ENCODE measurements at places on chromosomes 16 and 17.

DNA sequence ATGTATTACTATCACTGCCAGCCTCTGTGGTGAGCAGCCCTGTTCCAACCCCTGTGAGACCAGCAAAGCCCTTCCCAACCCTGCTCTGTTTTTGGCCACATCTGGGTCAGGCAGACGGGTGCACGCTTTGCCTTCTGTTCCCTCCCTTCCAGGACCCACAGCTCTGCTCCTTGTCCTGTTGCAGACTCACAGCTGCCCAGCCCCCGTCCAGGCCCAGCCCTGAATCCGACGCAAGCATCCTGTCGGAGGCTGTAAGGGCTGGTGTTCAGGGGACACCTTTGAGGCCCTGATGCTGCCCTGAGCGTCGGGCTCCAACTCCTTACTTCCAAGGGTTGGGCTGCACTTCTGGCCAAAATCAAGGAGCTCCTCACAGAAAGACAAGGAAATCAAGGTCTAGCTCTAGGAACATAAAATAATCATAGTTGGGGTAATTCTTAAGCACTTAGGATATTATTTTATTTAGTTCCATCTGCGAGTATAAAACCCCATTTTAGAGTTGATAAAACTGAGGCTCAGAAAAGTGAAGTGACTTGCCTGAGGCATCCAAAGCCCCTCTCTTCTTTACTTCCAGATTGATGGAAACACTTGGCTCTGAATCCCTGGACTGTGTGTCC, 14.3 kb upstream of the SRCIN1 start:
- no peak for DNase-seq

DNA sequence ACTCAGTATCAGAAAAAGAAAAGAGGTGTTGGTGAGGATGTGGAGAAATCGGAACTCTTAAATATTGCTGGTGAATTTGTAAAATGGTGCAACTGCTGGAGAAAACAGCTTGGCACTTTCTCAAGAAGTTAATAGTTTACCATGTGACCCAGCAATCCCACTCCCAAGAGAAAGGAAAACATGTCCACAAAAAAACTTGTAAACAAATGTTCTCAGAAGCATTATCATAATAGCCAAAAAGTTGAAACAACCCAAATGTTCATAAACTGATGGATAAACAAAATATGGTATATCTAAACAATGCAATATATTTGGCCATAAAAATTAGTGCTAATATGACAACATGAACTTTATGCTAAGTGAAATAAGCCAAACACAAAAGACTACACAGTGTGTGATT, 2.6 kb upstream of the MAPK7 start:
- no peak for DNase-seq

DNA sequence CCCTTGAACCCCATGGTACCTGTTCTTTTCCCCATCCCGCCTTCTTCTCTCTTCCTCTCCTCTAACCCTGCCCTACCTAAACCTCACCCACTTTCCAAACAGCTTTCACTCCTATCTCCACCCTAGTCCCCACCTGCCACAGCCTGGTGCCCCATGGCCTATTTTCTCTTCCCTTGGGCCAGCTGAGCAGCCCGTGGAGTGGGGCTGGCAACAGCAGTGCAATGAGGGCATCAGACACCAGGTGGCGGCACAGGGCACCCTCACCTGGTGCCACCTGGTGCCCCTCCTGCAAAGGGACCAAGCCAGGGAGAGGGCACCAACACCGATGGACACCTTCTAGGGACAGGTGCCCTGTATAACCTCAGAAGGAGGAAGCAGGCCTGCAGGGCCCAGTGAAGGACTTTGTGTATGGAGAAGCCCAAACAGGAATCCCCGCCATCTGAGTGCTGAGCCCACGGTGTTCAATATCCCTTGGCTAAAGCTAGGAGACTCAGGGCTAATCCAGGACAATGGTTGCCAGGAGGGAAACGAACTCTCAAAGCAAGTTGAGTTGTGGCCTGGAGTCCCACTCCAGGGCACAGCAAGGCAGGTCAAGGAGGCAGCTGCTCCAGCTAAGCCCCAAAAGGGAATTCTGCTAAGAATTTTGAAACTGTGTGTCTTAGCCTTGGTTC, 4.0 kb upstream of the ABCC3 start:
- peak; percentile 52 for DNase-seq

GRCh38 chr16:69796285-69797118, 34.4 kb downstream of the WWP2 start:
- peak; percentile 25 for DNase-seq

- no peak for DNase-seq
Measured at GRCh38 chr16:4347010-4347409, 4.1 kb downstream of the PAM16 start.

DNA sequence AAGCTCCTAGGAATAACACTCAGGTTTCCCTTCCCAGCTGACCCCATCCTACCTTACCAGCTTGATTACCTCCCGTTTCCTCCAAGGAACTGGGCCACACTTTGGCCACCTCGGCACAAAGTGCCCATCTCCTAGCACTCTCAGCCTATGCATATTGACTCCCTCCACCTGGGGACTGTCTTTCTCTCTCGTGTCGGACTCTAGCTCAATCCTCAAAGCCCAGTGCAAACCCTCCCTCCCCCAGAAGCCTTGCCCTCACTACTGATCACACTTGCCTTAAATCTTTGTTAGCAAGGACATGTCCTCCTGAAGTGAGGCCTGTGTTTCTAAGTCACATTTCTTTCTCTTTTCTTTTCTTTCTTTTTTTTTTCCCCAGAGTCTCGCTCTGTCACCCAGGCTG, 2.6 kb upstream of the RAB26 start:
- DNase-seq, result no peak

DNA sequence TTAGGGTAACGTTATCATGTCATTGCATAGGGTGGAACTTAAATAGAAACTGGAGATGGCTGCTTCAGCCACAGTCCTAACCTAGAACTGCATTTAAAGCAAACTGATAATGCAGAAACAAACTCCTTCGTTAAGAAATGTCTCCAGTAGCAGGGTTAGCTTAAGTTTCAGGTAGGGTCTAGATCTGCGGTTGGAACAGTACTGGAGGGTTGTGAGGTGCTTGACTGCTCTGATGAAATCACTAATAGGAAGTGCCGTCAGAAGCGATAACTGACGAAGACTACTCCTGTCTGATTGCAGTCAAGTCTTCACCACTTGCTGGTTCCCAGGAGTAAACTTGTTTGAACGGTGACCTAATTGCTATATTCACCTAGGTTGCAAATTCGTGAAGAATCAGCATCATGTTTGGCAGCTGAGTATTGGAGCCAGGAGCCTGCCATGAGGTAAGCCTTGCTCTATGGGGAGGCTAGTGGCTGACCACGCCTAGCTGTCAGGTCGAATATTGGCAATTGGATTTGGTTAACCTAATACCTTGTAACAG, 24.5 kb downstream of the TRPV2 start:
- DNase-seq, result peak; percentile 32

- no peak for DNase-seq
Measured at GRCh38 chr17:76275382-76276068, 10.4 kb downstream of the UBALD2 start.

DNA sequence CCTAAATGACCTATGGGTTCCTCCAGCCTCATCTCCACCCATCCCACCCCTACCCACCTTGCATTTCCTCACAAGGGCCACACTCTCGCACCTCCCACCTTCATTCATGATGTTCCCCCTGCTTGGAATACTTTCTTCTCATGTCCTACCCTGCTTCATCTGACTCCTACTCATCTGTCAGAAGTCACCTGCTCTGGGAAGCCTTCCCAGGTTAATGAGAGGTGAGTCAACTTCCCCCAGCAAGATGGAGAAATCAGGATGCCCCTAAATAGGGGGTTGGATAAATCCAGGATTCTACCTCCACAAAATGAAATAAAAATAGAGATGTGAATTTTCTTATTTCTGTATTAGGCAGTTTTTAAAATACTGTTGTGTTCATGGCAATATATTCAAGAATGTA, 51.0 kb upstream of the WSB1 start:
- DNase-seq, result no peak

DNA sequence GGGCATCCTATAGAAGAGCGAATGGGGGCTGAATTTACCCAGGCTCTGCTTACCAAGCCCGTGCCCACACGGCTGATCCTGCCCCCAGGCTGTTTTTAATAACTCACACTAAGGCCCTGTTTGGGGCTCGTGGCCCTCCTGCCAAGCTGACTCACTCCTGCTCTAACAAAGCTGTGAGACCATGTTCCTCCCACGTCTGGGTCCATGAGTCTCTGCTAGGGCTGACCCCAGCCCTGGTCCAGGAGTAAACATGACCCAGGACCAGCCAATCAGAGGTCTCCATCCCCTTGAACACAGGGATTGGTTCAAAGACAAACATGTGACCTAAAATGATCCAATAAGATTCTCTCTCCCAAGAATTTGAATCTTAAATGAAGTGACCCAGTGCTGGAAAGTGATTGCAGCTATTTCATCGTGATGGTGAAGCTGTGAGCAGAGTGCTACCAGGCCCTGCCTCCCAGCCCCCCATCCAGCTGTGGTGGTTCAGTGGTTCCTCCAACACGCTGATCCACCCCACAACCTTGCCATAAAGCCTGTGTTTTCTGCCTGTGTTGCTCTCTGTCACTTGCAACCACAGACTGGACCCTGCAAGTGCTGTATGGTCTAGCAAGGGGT, 57.2 kb downstream of the C16orf82 start:
- DNase-seq, result no peak

DNA sequence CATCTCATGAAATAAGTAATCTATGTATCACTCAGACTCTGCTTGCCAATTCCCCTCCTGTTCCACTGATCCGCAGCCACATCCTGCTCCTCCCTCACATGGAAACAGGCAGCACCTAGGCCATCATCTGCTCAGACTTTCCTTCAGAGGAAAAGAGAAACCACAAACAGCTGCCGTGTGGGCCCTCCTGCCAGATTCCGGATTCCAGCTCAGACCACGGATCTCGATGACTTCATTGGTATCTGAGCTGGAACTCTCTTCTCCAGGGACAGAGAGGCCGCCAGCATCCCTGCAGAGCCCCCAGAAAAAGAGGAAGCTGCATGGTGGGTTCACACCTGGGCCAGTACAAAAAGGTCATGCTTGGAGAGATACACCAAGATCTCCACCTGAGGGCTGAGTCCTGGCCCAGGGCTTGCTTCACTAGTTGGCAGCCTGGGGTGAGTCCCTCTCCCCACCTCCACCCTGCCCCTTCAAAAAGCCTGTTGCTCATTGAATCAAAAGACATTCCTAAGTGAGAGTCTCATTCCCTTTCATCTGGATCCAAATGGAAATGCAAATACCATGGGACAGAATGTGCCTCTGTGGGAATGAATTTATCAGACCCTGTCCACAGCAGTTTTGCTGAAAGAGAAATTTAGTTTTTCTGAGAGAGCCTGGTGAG, 47.2 kb downstream of the HOXB1 start:
- no peak for DNase-seq

DNA sequence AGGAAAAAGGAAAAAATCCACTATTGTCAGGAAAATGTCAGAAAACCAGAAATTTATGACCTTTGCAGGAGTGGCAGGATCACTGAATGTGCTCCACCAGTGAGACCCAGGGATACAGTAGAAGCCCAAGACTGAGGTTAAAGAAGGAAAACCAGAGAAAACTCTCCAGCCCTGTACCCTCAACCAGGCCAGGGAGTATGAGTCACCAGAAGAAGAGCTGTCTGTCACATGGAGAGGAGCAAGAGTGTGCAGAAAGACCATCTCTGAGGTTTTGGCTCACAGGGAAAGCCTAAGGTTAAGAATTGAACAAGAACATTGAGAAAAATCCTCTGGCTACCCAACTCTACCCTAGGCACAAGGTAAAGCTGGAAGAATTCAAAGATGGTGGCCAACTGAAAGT, 47.6 kb upstream of the MON1B start:
- no peak for DNase-seq

GRCh38 chr16:70349783-70350182, 3.1 kb downstream of the DDX19A start:
- DNase-seq, result no peak

- DNase-seq, result peak; percentile 44
Measured at GRCh38 chr17:55420067-55420775, 1.4 kb downstream of the MMD start.

- DNase-seq, result no peak
Measured at GRCh38 chr16:65576631-65577030, 454.8 kb upstream of the CDH11 start.

GRCh38 chr17:31566247-31566991, 174.9 kb downstream of the RAB11FIP4 start:
- no peak for DNase-seq

DNA sequence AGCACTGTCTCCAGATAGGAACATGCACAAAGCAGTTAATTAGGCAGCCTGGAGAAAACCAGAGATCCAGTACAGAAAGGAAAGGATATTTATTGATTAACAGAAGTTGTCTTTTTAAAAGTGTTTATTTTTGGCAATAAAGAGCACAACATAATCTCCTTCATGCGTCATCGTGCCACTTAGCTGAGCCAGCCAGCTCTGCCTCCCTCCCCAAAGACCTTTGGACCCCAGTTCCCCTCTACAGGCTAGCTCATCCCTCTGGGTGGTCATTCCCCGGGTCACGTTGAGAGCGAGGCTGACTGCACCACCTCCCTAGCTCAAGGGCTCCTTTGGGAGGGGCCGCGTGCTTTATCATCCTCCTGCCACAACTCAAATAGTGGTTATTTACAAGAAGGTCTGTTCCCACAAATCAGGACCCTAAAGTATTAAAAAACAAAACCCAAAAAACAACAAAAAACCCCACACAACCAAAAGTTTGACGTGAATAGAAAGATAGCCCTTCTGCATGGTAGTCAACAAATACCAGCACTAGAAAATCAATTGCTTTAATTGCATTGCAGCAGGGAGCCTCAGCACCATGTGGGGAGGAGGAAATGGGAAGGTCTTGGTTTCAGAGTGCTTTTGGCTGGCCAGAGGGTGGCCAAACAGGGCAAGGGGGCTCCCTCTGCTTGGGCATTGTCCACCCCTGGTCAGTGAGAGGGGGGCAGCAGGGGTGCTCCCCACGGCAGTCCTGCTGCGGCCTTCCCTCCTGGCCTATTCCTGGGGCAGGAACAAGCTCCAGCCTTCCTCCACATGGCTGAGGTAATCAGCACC, 9.6 kb downstream of the POLR2C start:
- no peak for DNase-seq

GRCh38 chr17:17749025-17749772, 67.9 kb downstream of the RAI1 start:
- DNase-seq, result peak; percentile 37

- no peak for DNase-seq
Measured at GRCh38 chr17:48818361-48818841, 1.4 kb upstream of the TTLL6 start.

DNA sequence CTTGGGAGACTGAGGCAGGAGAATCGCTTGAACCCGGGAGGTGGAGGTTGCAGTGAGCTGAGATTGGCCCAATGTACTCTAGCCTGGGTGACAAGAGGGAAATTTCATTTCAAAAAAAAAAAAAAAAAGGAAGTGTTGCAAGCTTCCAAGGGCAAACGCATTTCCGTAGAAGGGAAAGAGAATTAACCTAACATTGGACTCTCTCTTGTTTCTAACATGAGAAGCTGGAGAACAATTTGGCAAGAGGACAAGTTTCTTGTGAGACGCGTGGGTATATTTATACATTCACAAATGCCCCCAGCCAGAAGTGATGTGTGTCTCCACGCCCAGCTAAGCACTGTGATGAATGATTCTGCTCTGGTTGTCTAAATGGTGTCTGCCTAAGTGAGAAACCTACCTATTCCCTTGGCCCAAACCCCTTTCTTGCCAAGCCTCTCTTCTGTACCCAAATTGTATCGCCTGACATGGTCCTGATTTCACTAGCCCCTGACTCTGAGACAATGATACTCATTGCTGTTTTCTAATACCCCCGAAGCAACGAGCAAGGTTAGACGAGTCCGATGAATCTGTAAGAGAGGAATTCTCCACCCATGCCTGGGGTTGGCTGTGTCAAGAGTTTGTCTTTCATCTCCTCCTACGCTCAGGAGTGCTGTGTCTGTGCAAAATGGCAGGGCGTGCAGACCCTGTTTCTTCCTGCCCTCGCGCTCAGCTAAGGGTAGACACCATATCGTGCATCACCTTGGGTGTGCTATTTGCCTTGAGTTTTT, 14.2 kb upstream of the ST6GALNAC2 start:
- no peak for DNase-seq

- DNase-seq, result no peak
Measured at GRCh38 chr17:57911834-57912673, 43.2 kb downstream of the CUEDC1 start.

Data from memory B cell (primary cell).